Glutamatergic neuron (in vitro differentiated cells): ENCODE measurements at places on chromosomes 2 and 18. TPM values are rescaled to one million over a fixed set of nuclear protein-coding genes. Genes with fewer than 3 reads are reported as not detected.
A peak's percentile ranks its signal among the peaks of the same experiment; 100 is the strongest.

DNA sequence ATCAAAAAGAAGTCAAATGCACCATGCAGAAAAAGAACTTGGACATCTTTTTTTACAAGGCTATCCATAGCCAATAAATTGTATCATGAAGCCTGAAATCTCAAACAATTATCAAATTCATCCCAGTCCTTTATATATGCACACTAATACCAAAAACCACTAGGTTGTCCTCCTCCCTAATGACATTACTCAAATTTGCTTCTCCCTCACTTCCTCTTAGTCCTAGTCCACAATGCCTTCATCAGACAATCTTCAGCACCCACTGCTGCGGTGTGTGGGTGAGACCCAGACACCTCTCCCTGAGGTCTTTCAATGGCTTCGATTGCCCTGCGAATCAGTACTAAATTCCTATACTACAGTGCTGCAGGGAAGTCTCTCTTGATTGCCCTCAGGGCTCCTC is 58.1 kb downstream of the CLASP1 start:
- DNase-seq, result no peak

DNA sequence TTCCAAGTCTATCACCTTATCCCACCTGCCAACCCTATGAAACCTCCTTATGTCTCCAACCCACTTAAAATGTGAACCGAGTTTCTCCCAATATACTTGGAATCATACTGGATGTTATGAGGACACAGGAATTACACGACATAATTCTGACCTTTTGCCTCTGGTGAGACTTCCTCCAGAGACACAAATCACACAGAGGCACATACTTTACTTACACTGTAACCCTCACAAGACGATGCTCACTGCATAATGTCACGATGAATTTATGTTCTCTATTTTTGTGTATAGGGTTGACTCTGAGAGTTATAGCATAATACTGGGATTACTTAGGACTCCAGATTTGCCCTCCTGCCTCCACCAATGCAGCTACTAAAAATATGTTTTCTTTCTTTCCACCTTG is 28.0 kb upstream of the SETBP1 start:
- no peak for DNase-seq

DNA sequence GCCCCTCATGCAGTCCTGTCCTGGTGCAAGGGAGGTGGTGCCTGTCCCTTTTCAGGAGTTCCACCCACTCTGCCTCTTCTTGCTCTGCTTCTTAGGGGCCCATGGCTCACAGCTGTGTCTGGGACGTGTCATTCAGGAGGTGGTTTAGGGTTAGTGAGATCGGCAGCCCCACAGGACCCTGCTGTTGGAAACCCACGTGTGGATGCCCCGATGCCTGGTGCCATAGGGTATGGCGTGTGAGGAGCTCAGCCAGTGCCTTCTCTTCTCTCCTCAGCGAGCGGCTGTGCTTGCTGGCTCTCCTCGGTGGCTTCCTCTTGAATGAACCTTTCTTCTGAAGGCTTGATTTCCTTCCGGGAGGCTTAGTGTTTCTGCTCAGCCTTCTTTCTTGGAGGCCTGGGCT is 55.2 kb downstream of the LDLRAD4 start:
- no peak for DNase-seq

GRCh38 chr2:20450201-20450999 is 3.5 kb downstream of the RHOB start:
- DNase-seq, result peak; percentile 30

Gene BUB1
- total RNA-seq, result 10.0 TPM

Gene CTAGE1
- total RNA-seq, result not detected

Gene ATP9B
- 62.6 TPM for total RNA-seq

Gene KCNJ3
- 3.6 TPM for total RNA-seq

DNA sequence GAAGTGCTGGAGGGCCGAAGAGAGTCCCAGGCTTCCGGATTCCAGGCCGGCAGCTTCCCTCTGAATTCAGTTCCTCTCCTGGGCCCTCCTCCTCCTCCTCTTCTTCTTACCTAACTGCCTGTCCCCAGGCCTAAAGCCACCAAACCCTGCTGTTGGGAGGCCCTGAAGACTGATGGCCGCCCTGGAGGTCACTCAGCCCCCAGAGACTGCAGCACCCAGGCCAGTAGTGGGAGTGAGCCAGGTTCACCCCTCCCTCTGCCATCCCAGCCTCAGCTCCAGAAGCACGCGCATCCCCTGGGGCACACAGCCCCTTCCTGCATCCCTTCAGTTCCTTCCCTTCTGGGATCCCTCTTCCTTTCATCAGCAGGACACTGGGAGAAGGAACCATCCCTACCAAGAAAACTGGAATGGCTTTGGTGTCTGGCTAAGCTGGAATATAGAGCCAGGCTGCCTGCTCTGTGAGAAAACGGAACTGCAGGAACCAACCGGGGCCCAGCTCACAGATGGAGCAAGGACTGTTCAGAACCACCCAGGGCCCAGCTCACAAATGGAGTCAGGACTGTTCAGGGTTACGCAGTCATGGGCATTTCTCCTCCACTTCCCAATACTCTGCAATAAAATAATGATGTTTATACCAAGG is 127.4 kb downstream of the NDUFA10 start:
- no peak for DNase-seq

GRCh38 chr2:196990788-196991461 is 64.4 kb upstream of the PGAP1 start:
- no peak for DNase-seq

Gene SH3RF3
- 1.7 TPM for total RNA-seq

Gene HOXD13
- 0.17 TPM for total RNA-seq

DNA sequence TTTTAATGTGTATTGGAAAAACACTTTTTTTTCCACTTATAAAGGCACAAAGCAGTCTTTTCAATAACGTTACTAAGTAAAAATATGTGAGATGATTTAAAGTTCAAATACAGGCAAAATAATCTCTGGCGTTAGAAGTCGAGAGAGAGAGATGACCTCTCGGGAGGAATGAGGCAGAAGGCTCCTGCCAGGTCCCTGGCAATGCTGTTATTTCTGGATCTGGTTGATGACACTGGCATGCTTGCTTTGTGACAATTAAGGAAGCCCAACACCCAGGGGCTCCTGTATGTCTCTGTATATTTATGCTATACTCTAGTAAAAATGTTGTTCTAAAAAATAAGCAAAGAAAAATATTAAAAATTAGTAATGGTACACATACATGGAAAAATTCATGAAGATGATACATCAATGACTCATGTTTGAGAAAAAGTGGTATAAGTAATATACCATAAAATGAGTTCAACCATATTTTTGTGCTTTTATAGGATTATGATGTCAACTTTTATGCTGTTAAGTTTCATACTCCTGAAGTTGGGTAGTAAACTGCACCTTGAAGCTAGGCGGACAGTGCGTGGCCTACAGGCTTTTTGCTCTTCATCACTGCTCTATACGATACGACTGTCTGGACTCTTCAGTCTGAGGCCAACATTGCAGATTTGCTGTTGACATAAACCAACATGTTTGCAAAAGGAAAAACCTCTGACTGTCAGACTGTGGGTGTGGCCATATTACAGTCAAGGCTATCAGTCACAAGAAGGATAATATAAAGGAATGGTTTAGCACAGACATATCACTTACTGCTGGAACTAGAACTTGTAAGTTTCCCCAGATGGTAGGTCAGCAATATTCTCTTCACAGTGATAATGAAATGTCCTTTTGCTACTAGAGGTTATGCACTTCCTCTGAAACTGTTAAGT is 19.8 kb downstream of the VPS4B start:
- no peak for DNase-seq

GRCh38 chr18:77486985-77487384 is 237.3 kb downstream of the GALR1 start:
- no peak for DNase-seq

Gene CREB1
- total RNA-seq, result 108 TPM

DNA sequence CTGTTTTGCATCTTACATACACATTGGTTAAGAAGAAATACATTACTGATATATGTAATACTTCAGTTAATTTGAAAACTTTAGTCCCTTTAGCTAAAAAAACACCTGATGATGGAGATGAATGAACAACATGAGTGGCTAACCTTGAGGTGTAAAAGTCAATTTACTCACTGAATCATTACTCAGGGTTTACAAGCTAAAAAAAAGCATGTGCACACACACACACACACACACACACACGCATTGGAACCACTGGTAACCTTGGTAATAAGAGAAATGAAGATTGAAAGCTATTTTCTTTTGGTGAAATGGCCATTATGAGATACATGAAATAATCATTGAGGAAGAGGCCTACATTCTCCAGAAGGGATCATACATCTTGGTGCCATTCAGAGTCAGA is 51.8 kb downstream of the KCTD1 start:
- no peak for DNase-seq

DNA sequence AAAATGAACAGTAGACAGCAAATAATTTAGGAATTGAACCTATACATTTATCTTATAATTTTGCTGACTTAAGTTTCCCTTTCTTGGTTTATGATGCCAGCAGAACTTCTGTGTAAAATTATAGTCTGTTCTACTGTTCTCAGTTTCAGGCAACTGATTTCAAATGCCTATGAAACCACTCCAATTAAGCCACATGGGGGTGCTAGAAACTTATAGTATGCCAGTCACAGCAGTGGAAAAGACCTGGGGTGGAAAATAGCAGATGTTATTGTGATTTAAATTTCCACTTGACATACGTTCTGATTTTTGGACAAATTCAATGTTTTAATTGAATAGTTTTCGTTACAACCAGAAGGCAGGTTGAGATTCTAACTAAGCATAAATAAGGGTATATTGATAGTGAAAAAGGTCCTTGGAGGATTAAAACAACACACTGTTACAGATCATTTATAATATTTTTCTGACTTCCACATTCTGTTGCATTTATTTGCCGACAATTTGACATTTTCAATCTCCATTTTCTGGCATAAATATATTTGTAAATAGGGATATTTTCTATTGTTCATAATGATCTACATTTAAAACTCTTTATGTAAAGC is 61.4 kb downstream of the CPS1 start:
- DNase-seq, result no peak

DNA sequence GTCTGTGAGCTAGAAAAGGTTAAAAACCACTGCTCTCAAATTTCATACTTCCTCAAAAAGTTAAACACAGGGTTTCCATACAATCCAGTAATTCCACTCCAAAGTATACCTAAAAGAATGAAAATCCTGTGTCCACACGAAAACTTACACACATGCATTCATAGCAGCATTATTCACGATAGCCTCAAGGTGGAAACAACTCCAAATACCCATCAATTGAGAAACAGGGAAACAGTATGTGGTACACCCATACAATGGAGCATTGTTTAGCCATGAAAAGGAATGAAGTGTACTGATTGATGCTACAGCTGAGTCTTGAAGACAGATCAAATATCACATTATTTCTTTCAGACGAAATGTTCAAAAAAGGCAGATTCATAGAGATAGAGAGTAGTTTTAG is 36.7 kb downstream of the UXS1 start:
- DNase-seq, result no peak

- no peak for DNase-seq
These were observed 617.5 kb downstream of the NR4A2 start for GRCh38 chr2:155714983-155715382.

DNA sequence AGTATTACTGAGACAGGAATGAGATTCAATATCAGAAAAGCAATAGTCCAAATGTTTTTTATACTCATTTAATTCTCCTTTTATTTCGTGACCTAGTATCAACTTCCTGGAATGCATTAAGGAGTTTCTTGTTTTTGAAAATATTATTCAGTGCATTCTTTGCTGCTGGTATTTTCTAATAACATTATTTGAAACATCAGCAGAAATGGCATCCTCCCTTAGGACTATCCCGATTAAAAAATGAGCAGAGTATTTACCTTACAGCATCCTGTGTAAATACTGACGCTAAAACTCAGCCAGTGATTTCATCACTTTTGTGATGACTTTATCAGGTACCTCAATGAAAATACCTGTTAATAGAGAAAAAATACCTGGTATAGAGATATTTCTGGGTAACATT is 16.3 kb downstream of the COL4A3 start:
- no peak for DNase-seq

DNA sequence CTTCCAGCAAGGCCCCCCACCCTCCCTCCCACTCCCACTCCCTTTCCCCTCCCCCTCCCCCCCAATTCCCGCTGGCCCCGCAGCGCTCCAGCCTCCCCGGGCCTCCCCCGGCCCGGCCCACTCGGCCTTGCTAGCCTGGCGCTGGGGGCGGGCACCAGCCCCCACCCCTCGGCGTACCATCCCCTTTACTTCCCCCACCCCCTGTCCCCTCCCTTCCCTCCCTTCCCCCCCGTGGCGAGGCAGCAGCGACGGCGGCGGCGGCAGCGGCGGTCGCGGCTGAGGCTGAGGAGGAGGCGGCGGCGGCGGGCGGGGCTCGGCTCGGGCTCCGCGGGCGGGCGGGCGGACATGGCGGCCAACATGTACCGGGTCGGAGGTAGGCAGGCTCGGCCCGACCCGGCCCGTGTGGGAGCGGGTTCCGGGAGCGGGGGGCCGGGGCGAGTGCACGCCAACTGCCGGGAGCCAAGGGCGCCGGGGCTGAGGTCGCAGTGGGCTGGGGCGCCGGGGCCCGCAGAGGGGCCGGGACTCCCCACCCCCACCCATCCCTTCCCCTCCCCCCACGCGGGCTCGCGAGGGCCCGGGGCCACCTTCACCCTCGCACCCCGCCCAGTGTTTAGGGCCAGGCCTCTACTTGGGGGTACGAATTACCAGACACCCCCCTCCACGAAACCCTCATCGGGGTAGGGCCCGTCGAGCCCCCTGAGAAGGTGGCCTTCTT is at the start of gene MTA3:
MTA3 (plus strand) TSS at position 232 of the 715 bp plus-strand sequence; CDS start at position 346, 114 bp downstream.
- peak; percentile 78 for DNase-seq

- no peak for DNase-seq
These were observed 315.6 kb downstream of the IRS1 start for GRCh38 chr2:226483745-226484619.

GRCh38 chr18:36440614-36441013 is 143.1 kb downstream of the FHOD3 start:
- no peak for DNase-seq

DNA sequence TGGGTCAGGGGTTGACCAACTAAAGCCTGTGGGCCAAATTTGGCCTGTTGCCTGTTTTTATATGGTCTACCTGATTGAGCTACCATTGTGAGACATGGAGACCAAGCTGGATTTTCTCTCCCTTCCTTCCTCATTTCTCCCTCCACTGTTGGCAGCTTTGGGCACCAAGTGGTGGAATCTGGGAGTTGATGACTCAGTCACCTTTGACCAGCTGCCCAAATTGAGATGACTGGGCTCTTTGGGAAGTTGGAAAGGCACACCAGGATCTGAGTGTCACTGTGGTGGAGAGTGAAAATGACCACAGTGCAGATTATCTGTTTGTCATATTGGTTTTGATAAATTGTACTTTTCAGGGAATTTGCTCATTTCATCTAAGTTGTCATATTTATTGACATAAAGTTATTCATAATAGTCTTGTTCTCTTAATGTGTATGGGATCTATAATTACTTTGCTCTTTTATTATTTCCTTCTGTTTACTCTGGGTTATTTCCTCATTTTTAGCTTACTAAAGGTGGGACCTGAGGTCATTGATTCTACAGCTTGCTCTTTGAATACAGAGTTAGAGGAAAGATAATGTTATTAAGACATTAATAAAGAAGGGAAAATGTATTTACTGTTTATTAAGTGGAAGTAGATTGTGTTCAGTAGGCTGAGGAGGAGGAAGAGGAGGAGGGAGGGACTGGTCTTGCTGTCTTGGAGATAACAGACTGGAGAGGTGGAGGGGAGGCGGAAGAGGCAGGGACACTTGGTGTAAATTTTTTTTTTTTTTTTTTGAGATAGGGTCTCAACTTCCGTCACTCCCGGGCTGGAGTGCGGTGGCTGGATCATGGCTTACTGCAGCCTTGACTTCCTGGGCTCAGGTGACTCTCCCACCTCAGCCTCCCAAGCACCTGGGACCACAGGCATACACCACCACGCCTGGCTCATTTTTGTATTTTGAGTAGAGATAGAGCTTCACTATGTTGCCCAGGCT is 31.8 kb downstream of the AGFG1 start:
- DNase-seq, result no peak
